ENCODE measurements at places on chromosomes 12 and 14.

- no peak for DNase-seq
These were observed 36.5 kb downstream of the CCDC63 start for GRCh38 chr12:110883251-110883650.

GRCh38 chr12:106089935-106090334 lies 48.8 kb downstream of the NUAK1 start:
- no peak for DNase-seq

DNA sequence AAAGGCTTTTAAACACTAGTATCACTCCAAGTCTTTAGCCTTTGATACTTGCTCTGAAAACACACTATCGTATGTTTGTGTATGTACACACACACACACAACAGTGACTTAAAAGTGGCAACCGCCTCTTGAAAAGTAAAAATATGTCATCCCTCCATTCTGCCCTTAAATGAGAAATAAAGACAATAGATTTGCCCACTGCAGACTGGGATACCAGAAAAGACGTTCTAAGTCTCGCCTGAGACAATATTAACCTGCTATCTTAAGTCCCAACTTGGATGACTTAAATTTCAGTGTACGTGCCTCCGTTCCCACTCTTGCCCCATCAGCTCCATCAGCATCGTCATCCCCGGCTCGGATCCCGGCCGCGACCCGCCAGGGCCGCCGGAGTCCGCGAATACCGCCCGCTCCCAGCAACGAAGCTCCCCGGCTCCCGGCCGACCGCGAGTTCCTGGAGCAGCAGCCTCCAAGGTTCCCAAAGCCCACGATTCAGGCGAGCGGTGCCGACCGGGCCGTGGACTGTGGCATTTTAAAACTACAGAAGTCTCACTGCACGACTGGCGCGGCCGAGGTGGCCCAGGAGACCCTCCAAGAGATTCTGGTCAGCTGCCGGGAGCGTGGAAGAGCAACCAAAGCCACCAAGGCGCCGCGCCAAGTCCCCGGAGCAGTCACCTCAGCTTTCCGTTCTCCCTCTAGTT lies 2.8 kb upstream of the ARID2 start:
- DNase-seq: no peak

- no peak for DNase-seq
These were observed 19.0 kb upstream of the KRAS start for GRCh38 chr12:25269701-25270100.

DNA sequence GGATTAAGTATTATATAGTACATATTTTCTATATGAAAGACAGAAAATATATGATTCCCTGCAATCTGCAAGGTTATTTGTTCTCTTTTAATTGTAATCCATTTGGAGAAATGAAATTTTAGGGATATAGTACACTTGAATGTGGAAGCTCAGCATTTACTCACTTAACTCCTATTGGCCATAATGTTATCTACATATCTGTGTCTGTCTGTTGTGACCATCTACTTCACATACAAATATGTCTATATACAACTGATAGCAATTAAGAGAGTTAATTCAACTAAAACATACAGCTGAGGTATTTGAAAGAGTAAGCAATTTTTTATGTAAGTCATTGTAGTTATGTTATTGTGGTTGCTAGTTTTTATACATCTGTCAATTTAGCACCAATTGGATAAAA lies 12.9 kb downstream of the FOXG1 start:
- no peak for DNase-seq

DNA sequence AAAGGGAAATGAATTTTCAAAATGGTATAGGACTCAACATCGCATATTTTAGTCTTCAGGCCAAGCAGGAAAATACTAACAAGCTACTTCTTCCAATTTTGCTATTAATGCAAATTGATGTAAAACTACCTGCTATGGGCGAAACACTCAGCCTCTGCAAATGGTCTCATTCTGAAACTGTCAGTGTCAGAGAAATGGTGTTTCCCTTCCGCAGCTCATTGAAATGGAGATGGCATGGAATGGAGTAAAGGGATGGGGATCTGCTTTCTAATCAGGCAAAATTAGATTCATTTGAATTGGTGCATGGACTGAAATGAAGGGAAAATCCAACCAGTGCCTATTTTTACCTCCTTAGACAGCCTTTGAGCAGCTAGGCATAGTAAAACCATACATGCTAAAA lies 80.4 kb upstream of the EEA1 start:
- DNase-seq: no peak

GRCh38 chr12:132180648-132181546 lies 36.6 kb downstream of the NOC4L start:
- no peak for DNase-seq

- DNase-seq: no peak
These were observed 75.7 kb downstream of the SCN8A start for GRCh38 chr12:51666696-51667095.

- DNase-seq: no peak
These were observed 31.4 kb downstream of the VWF start for GRCh38 chr12:6092784-6093722.

GRCh38 chr12:30755395-30755762 lies 628 bp upstream of the CAPRIN2 start:
- DNase-seq: no peak

DNA sequence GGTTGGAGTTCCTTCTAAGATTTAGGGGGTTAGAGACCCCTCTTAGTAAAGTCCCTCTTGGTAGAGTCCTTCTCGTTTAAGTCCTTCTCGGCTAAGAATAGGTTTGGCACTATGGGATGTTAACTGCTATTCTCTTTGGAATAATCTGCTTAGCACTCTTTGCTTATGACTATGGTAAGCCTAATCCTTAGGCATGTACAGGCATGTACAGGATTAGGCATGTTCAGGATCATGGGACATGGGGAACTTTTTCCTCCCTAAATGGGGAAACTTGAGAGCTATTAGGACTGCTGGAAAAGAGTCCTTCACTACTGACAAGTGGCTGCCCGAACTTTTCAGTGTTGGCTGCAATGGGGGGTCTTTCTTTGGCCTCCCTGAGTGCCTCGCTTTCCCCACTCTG lies 193.3 kb downstream of the TMEM117 start:
- no peak for DNase-seq

DNA sequence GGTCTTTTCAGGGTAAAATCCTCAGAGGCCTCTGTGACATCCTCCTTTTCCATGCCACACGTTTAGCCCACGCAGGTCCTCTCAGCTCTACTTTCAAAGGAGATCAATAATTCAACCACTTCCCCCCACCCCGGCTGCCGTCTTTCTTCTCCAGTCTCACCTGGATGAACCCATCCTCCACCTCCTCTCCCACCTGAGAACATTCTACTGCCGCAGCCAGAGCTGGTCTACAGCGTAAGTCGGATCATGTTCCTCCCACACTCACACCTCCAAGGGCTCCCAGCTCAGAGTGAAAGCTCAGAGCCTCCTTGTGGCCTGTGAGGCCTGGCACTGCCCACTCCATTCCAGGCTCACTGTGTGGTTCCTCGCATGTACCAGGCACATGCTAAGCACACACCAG lies 246.6 kb downstream of the CHST11 start:
- DNase-seq: no peak

GRCh38 chr12:91204421-91204820 lies 21.8 kb upstream of the DCN start:
- DNase-seq: no peak

- DNase-seq: no peak
These were observed 288.6 kb downstream of the PDZRN4 start for GRCh38 chr12:41476499-41477439.

DNA sequence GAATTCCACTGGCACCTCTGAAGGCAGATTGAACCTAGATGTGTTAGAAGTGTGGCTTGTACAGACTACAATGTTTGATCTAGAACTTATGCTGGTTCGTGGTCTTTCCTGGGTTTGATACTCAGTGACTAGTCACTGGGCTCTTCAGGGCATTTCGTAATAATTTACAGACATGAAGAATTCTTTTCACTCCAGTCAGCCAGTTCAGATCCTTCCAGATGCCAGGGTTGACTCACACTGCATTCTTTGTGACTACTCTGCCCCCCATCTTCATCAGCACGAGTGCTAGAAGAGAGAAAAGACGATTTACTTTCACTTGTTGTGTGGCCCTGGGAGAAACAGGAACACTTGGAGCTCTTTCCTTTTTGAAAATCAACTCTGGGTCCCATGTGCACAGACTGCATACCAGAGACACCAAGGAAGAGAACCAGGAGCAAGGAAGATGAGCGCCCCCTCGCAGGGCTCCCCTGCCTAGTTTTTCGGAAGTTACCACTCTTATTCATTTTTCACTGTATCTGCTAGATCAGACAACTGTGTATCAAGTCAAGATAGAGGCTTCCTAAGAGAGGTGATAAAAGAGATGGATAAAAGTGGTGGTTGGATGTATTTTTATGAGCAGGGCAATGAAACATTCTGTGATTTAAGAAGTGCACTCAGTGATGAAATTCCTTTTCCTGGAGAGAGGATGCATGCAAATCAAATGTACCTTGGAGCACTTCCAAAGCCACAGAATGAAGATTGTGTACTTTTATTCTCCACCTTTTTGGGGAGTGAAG lies 33.5 kb upstream of the EVL start:
- no peak for DNase-seq

DNA sequence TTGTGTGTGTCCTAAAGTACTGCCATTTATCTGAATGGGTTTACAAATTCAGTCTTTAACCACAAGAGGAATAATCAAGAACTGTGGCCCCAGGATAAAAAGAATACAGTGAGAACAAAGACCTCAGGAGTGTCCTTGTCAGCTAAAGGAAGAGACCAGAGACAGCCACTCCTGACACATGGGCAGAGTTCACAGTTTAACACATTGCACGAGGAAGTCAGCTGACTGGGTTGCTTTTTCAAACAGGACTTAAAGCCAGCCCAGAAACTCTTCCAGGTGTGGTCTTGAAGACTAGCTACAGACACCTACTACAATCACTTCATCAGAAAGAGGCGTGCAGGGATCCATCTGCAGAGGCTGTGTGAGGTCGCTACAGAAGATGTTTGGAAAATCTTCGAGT lies 42.8 kb downstream of the GNS start:
- no peak for DNase-seq
